ENCODE measurements at places on chromosomes 11 and 22. TPM values are rescaled to one million over a fixed set of nuclear protein-coding genes. Genes with fewer than 3 reads are reported as not detected.

CNGA4 gene
- 0.15 TPM for polyA plus RNA-seq

SLC16A8 gene
- polyA plus RNA-seq, result 0.56 TPM

PATE4 gene
- not detected for polyA plus RNA-seq

NRXN2 gene
- 5.7 TPM for polyA plus RNA-seq

DRICH1 gene
- not detected for polyA plus RNA-seq

GLYAT gene
- polyA plus RNA-seq, result not detected

SNRPD3 gene
- polyA plus RNA-seq, result 375 TPM

ABCC8 gene
- 1.5 TPM for polyA plus RNA-seq

STIP1 gene
- 194 TPM for polyA plus RNA-seq

PDE2A gene
- 4.1 TPM for polyA plus RNA-seq

RBMXL2 gene
- not detected for polyA plus RNA-seq

GRCh38 chr11:14641801-14642200 lies 1.8 kb upstream of the PDE3B start:
- H3K27me3 ChIP-seq, result peaks cover 30% of the 10 kb centered on the region
- no peak overlapping the region for H3K27ac ChIP-seq
- DNase-seq, result no peak
- H3K36me3 ChIP-seq, result no peaks in the 10 kb centered on the region
- peaks cover 10% of the 10 kb centered on the region for H3K4me1 ChIP-seq

- DNase-seq, result no peak
- no peaks in the 10 kb centered on the region for H3K36me3 ChIP-seq
- H3K4me1 ChIP-seq, result peaks cover 17% of the 10 kb centered on the region
- H3K4me3 ChIP-seq, result no peak overlapping the region
- H3K27me3 ChIP-seq, result no peaks in the 10 kb centered on the region
Observed at GRCh38 chr11:132106096-132106982, 735.9 kb downstream of the NTM start.

- H3K27ac ChIP-seq, result no peak overlapping the region
- H3K4me1 ChIP-seq, result peaks cover 8% of the 10 kb centered on the region
- DNase-seq, result no peak
- H3K27me3 ChIP-seq, result no peaks in the 10 kb centered on the region
- no peak overlapping the region for H3K4me3 ChIP-seq
Observed at GRCh38 chr11:34176751-34177209, 71.4 kb downstream of the NAT10 start.

GRCh38 chr11:17548444-17548843 lies 1.4 kb downstream of the OTOG start:
- peak; percentile 85 for DNase-seq
- peaks cover 6% of the 10 kb centered on the region for H3K27me3 ChIP-seq
- no peak overlapping the region for H3K27ac ChIP-seq
- peaks cover 12% of the 10 kb centered on the region for H3K4me1 ChIP-seq

DNA sequence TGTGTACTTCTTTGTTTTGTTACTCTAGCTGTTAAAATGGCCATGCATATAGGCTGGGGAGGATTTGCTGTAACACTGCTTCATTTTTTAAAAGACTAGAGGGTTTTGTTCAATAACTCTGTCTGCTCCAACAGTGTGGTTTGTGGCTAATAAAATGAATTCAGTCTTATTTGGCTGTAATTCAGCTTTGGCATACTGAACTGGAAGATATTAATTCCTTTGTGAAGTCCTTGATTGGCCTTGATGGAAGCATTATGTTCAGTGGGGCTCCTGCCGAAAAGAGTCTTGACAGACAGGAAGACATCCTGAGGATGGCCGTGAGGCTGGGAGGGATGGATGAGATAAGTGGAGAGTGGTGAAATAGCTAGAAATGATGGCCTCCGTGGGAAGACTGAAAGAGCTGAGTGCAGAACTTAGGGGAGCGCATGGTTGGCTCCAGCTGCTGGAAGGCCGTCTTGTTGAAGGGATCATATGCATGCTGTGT lies 44.8 kb upstream of the MYO18B start:
- no peak for DNase-seq
- H3K36me3 ChIP-seq, result no peaks in the 10 kb centered on the region

- H3K36me3 ChIP-seq, result no peaks in the 10 kb centered on the region
- H3K4me3 ChIP-seq, result no peak overlapping the region
- no peak for DNase-seq
- H3K27ac ChIP-seq, result no peak overlapping the region
- H3K4me1 ChIP-seq, result no peaks in the 10 kb centered on the region
- H3K27me3 ChIP-seq, result no peaks in the 10 kb centered on the region
Observed at GRCh38 chr11:32056438-32056837, 34.4 kb upstream of the RCN1 start.

GRCh38 chr22:35940166-35940565 lies 88.5 kb downstream of the RBFOX2 start:
- DNase-seq, result no peak
- no peaks in the 10 kb centered on the region for H3K4me1 ChIP-seq
- H3K36me3 ChIP-seq, result no peaks in the 10 kb centered on the region
- no peak overlapping the region for H3K4me3 ChIP-seq
- H3K27ac ChIP-seq, result no peak overlapping the region

GRCh38 chr11:116730601-116731000 lies 42.2 kb downstream of the BUD13 start:
- no peak overlapping the region for H3K27ac ChIP-seq
- no peaks in the 10 kb centered on the region for H3K36me3 ChIP-seq
- no peak for DNase-seq

- DNase-seq, result no peak
- no peak overlapping the region for H3K4me3 ChIP-seq
- H3K27me3 ChIP-seq, result no peaks in the 10 kb centered on the region
- no peaks in the 10 kb centered on the region for H3K36me3 ChIP-seq
- no peak overlapping the region for H3K27ac ChIP-seq
Observed at GRCh38 chr22:20862540-20862939, 3.7 kb downstream of the SNAP29 start.

GRCh38 chr22:34812631-34813030 lies 253.3 kb upstream of the ISX start:
- H3K4me1 ChIP-seq, result peaks cover 8% of the 10 kb centered on the region
- H3K27me3 ChIP-seq, result no peaks in the 10 kb centered on the region
- H3K4me3 ChIP-seq, result no peak overlapping the region

DNA sequence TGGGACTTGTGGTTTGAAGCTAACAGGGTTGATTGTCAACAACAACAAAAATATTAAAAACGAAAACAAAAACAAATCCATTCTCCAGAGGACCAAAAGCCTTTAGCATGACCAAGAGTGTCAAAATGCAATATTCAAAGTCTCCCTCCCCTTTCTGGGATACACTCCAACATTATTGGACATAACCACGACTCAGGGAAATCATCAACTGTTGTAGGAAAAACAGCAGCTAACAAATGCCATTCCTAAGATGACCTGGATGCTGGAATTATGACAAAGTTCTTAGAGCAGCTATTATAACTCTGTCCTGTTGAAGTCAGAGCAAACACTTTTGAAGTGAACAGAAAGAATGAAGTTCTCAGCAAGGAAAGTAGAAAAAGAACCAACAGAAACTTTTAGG lies 143.0 kb downstream of the TMEM135 start:
- H3K27ac ChIP-seq, result no peak overlapping the region
- H3K4me3 ChIP-seq, result no peak overlapping the region
- no peaks in the 10 kb centered on the region for H3K27me3 ChIP-seq

- DNase-seq, result no peak
- H3K27ac ChIP-seq, result no peak overlapping the region
- no peaks in the 10 kb centered on the region for H3K27me3 ChIP-seq
- H3K4me1 ChIP-seq, result no peaks in the 10 kb centered on the region
- H3K36me3 ChIP-seq, result no peaks in the 10 kb centered on the region
Observed at GRCh38 chr11:119637481-119637880, 91.5 kb downstream of the NECTIN1 start.

- no peak overlapping the region for H3K4me3 ChIP-seq
- peaks cover 35% of the 10 kb centered on the region for H3K4me1 ChIP-seq
- no peak overlapping the region for H3K27ac ChIP-seq
- no peaks in the 10 kb centered on the region for H3K27me3 ChIP-seq
Observed at GRCh38 chr11:106957030-106957482, 61.2 kb downstream of the GUCY1A2 start.

DNA sequence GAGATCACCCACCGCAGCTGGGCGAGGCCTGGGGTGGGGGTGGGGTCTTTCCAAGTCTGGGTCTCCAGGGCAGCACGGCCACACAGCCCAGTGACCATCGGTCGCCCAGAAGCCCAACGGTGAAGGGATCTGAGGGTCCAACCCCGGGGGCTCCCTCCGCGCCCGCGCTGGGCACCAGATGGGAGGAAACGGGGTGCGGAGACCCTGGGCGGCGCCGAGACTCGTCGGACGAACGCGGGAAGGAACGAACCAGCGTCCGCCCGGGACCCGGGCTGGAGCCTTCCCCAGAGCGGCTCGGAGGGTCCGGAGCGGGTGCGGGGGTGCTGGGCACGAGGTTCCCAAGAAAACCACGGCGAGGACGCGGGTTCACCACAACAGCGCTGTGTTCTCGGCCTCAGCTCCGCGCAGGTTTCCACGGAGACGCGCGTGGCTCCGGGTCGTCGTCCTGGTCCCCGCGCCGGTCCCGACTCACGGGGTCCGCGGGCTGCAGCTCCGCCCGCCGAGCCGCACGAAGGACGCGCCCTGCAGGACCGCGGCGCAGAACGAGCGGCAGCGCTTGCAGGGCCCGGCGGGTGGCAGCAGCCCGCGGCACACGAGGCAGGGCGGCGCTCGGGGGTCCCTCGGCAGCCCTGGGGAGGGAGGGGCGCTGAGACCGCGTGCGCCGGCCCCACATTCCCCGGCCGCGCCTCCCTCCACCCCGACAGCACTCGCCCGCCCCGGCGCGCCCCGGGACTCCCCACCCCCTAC lies 2.3 kb upstream of the IL17REL start:
- H3K27me3 ChIP-seq, result peaks cover 69% of the 10 kb centered on the region
- H3K27ac ChIP-seq, result no peak overlapping the region
- no peaks in the 10 kb centered on the region for H3K4me1 ChIP-seq
- H3K36me3 ChIP-seq, result no peaks in the 10 kb centered on the region
- peak; percentile 40 for DNase-seq

DNA sequence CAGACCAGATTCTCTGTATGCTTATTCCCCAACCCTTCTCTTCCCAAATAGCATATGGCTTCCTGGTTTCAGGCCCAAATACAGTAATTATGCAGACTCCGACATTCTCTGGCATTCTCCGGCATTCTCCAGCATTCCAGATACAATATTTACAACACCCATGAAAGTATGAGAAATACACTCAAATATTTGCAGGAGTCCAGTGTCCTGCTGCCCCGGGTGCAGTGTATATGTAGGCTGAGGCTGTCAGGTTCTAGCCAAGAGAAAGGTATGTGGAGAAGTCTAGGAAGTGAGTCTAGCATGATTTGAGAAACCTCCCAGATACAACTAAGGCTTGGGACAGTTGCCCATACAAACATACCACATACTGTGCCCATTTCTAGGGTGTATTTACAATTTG lies 160.7 kb downstream of the SOX6 start:
- H3K27me3 ChIP-seq, result no peaks in the 10 kb centered on the region
- H3K4me1 ChIP-seq, result peaks cover 6% of the 10 kb centered on the region
- H3K36me3 ChIP-seq, result no peaks in the 10 kb centered on the region
- H3K4me3 ChIP-seq, result no peak overlapping the region
- no peak for DNase-seq

- no peak for DNase-seq
- no peak overlapping the region for H3K4me3 ChIP-seq
- no peaks in the 10 kb centered on the region for H3K36me3 ChIP-seq
- H3K27me3 ChIP-seq, result no peaks in the 10 kb centered on the region
- H3K4me1 ChIP-seq, result no peaks in the 10 kb centered on the region
Observed at GRCh38 chr11:98307827-98308491, 712.8 kb upstream of the CNTN5 start.

DNA sequence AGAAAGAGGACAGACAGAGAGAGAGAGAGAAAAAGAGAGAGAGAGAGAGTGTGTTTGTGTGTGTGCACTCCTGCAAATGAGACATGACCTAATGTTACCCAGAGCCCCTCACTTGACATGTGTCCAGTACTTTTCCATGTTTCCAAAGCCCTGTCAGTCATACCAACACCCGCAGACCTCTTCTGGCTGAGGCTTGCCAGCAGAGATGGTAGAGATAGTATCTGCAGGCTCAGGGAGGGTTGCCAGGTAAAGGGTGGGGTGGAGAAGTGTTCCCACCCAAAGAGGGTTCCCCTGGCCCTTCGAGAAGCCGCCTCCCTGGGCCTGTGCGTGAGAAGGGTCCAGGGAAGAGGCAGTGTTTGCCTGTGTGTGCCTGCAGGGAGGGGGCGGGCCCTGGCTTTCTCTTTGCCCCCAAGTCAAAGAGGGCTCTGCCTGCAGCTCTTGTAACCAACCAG lies 40.7 kb downstream of the POU2F3 start:
- H3K4me3 ChIP-seq, result no peak overlapping the region
- peaks cover 7% of the 10 kb centered on the region for H3K4me1 ChIP-seq
- no peak overlapping the region for H3K27ac ChIP-seq
- no peaks in the 10 kb centered on the region for H3K27me3 ChIP-seq
- DNase-seq, result no peak

DNA sequence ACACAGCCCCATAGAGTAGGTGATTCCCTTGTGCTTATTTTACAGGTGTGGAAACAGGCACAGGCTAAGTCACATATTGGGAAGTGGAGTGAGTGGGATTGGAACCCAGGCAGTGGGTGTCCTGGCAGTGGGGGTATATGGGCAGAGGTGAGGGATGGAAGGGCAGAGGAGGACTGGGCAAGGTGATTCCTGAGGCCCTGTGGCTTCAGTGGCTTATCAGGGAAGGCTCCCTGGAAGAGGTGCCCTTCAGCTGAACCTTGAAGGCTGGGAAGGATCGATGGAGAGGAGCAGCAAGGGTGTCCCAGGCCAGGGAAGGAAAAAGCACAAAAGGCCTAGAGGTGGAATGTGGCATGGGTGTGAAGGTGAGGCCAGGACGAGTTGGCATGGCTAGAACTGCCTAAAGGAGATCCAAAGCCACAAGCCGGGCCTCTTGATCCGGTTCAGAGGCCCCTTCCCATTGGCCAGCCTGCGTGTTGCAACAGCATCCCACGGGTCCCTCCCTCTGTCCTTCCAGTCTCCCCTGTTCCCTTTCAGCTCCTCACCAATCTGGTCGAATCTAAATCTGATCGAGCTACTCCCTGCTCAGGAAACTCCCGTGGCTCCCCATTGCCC lies 41.7 kb downstream of the MCM5 start:
- H3K27me3 ChIP-seq, result no peaks in the 10 kb centered on the region
- H3K4me3 ChIP-seq, result no peak overlapping the region
- H3K27ac ChIP-seq, result no peak overlapping the region
- no peaks in the 10 kb centered on the region for H3K4me1 ChIP-seq

DNA sequence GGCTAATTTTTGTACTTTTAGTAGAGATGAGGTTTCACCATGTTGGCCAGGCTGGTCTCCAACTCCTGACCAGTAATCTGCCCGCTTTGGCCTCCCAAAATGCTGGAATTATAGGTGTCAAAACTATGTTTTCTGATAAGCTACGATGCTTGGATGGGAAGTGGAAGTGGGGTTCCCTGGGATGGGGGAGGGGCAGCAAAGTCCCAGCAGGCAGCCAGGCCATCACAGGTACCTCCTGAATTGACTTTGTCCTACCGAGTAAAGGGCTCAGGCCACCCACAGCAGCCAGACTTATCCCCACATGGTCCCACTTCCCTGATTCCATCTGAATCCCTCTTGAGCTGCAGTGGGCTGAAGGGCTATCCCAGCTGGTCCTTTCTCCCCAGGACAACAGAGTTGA lies 6.9 kb downstream of the FTH1 start:
- H3K36me3 ChIP-seq, result peaks cover 18% of the 10 kb centered on the region
- peaks cover 5% of the 10 kb centered on the region for H3K4me1 ChIP-seq
- H3K27me3 ChIP-seq, result no peaks in the 10 kb centered on the region
- DNase-seq, result no peak
- no peak overlapping the region for H3K4me3 ChIP-seq

All from GM23338 (cell line).